ENCODE measurements at places on chromosomes 5 and 9.

DNA sequence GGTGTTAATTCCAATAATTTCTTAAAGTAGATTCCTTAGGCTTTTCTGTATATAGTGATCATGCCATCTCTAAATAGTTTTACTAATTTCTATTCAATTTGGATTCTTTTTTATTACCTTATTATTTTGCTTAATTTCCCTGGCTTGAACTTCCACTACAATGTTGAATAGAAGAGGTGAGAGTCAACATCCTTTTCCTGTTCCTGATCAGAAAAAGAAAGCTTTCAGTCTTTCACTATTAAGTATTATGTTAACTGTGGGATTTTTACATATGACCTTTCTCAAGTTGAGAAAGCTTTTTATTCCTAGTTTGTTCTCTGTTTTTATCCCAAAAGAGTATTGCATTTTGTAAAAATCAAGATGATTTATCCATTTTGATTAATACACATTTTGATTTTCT lies 574.5 kb upstream of the TLE4 start:
- no peak for DNase-seq

- peak; percentile 26 for DNase-seq
Measured at GRCh38 chr9:92342825-92343488, 17.2 kb downstream of the CENPP start.

DNA sequence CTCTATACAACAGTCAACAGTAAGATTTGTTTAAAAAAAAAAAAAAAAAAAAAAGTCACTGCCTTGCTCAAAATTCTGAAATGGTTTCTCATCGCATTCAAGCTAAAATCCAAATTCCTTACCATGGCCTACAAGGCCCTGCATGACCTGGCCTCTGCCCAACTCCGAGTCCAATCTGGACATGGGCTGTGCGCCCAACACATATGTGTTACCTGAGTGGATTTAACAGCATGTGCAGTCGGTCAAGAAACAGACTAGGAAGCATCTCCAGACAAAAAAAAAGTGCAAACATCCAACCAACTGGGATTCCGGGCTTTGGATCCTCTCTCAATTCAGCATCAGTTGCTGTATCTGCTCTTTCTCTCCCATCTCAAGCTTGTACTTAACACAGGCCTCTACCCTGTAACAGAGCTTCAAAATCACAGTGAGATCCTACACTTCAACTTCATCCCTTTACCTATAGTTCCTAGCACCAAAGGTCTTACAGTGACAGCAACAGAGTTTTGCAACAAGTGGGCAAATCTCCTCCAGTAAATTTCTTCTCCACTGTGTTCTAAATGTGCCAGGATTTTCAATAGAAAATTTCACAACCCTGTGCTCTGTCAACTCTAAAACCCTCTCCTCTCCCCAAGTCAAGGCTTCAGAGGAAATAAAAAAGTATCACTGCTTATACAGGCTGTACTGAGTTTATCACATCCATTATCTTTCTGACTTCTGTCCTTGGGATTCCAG lies 19.6 kb downstream of the ZNF608 start:
- DNase-seq, result no peak

- DNase-seq, result peak; percentile 66
Measured at GRCh38 chr9:14313951-14314423, at the start of gene NFIB. TSS of gene NFIB (minus strand) at chr9:14314141. CDS start at chr9:14313511, 630 bp downstream.

DNA sequence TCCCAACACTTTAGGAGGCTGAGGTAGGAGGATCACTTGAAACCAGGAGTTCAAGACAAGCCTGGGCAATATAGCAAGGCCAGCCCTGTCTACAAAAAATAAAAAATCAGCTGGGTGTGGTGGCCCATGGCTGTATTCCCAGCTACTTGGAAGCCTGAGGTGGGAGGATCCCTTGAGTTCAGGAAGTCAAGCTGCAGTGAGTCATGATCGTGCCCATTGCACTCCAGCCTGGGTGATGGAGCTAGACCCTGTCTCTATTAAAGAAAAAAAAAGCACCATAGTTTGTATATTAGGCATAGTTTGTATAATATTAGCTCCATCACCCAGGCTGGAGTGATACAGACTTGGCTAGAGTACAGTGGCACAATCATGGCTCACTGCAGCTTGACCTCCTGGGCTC lies 9.6 kb upstream of the NME5 start:
- peak; percentile 38 for DNase-seq

GRCh38 chr5:10354048-10354872 lies 765 bp downstream of the MARCHF6 start:
- peak; percentile 58 for DNase-seq

DNA sequence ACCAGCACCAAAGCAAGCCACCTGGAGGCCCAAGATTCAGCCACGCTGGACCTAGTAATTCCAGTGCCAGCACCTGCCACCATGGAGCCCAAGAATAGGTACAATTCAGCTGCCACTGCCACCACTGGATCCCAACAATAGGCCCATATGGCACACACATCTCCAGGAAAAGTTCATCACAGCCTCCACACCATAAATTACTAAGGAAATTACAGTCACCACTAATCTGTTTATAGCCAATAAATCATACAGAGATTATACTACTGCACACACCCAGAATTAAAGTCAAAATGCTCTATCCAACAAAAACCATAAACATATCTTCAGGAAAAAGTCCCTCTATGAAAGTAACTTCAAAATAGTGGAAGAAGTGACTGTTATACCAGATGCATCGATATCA lies 242.8 kb downstream of the SPATA31D1 start:
- DNase-seq, result no peak

GRCh38 chr9:110528645-110529044 lies 50.9 kb downstream of the SVEP1 start:
- DNase-seq, result no peak

- DNase-seq, result no peak
Measured at GRCh38 chr5:135032695-135032998, 1.4 kb downstream of the PITX1 start.

- peak; percentile 78 for DNase-seq
Measured at GRCh38 chr5:88675168-88675707, 207.7 kb downstream of the MEF2C start.

DNA sequence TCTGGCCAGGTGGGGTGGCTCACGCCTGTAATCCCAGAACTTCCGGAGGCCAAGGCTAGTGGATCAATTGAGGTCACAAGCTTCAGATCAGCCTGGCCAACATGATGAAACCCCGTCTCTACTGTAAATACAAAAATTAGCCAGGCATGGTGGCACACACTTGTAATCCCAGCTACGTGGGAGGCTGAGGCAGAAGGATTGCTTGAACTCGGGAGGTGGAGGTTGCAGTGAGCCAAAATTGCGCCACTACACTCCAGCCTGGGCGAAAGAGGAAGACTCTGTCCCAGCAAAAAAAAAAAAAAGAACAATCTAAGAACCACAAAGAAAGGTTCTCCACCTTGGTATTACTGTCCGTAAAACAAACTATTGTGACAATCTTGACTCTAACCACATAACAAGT lies 9.7 kb downstream of the MYO10 start:
- DNase-seq, result no peak

- no peak for DNase-seq
Measured at GRCh38 chr5:154242442-154242841, 51.9 kb downstream of the GALNT10 start.

- peak; percentile 67 for DNase-seq
Measured at GRCh38 chr9:21558615-21559401, 76.7 kb upstream of the IFNE start.

GRCh38 chr5:134103397-134103796 lies 11.1 kb upstream of the TCF7 start:
- DNase-seq, result no peak

Data from astrocyte of the hippocampus (primary cell).